ENCODE measurements at places on chromosomes 7 and 10.

DNA sequence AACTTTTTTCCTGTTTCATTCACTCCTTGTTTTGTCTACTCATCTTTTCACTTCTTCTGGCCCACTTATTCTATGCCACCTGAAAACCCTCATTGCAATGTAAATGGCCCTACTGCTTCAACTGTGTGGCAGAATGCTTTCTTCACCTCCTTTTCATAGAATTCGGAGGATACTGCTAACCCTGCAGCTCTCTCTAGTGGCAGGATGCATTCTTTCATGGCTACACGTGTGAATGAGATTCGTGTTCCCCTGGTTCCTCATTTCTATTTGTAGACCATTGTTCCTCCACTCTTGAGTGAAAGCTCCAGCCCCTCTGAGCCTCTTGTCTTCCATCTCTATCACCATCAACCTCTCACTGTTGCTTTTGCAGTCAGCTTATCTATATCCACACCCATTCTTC, 20.9 kb upstream of the CYP26C1 start:
- no peak for DNase-seq

DNA sequence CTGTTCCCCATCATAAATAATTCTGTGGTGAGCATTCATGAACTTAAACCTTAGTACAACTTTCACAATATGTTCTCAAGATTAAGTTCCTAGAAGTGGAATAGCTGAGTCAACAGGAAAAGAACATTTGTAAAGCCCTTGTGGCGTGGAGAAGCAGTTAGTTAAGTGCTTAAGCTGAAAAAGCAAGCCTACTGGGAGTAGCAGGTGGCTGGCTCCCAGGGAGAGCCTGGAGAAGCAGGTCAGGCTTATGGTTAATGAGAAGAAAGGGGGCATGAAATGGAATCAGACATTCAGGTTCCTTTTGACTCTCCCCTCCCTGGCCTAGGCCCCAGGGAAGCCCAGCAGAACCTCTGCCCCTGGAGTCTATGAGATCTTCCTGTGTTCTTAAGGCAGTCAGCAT, 35.3 kb downstream of the VSTM4 start:
- no peak for DNase-seq

GRCh38 chr10:61784354-61785133, 117.0 kb upstream of the ARID5B start:
- no peak for DNase-seq

DNA sequence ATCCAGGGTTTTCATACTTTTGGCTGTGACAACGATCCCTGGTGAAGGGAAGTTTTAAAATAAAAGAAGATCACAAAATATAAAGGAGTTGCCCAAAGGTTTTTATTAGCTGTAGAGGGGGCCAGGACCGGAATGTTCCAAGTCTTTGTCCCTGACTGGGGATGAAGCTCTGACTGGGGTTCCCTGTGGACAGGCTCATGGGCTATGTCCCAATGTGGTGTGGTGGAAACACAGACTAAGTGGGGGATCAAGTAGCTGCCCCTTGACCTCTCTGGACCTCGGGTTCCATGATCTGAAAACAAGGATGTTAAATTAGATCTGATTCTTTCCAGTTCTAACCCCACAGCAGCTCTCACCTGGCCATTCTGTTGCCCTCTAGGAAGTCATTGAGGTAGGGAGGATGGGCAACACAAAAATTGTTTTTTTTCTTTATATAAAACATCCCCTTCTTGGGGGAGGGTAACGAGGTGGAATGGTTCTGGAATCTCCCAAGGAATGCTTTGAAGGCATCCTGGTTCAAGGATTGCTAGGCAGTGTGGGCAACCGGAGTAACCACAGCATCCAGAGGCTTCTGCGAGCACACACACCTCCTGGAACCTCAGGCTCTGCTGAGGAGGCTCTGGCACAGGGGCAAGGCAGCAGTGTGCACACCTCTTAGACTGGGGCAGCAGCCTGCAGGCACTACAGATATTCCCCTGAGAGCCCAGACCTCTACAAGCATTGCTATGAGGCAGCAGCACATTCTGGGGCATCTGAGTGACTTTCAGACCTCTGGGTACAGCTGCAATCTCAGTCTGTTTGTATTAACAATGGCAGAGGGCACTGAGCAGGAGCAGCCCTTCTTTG, 21.4 kb upstream of the CRYGN start:
- no peak for DNase-seq

DNA sequence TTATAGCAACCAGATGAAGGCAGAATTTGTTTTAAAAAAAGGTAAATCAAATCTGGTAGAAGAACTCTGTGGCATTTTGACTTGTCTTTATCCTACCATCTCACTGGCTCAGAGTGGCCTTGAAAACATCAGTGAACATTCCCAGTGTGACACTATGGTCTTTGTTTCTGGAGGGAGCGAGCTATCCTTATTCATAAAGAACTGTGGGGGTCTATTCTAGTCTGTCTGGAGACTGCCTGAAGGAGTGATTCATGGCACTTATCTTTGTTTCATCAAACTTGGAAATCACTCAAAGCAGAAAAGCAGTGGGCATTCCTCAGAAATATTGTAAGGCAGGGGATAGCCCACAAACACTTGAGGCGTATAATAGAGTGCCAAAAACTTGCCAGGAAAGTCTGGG, 719.1 kb downstream of the PCDH15 start:
- DNase-seq, result no peak

- DNase-seq, result no peak
Measured at GRCh38 chr7:74502216-74502891, 48.6 kb downstream of the GTF2IRD1 start.

DNA sequence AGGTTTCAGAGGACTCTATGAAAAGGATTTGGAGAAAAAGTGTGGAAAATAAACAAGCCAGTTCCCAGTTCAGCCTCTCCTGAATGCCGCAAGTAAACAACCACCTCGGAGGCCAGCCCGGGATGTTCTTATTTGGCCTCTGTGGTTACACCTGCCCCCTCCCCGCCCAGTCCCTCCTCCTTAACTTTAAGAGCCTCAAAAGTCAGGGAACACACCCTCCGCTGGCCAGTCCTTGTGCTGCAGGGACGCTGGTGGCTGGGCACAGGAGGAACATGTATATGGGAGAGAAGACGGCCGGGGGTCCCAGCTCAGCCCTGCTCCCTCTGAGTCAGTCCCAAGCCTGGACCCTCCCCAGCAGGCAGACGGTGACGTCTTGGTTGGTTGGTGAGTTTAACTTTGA, 6.1 kb downstream of the CHST3 start:
- no peak for DNase-seq

DNA sequence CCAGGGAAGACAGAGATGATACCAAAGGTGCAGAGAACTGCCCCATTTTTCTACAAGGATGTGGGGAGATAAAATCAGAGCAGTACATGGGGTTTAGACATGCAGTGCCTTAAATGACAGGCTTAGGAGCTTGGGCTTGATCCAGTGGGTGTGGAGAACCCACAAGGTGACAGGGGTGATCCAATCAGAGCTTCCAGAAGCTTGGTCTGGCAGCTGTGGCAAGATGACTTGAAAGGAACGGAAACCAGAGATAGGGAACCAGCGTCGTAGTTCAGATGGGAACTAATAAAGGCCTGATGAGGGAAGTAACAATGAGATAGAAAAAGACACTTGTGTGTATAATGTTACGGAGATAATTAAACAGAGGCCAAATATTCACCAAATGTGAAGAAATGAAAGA, 80.7 kb downstream of the SLC37A3 start:
- DNase-seq, result no peak

- no peak for DNase-seq
Measured at GRCh38 chr10:79084012-79084971, 15.5 kb downstream of the ZMIZ1 start.

- no peak for DNase-seq
Measured at GRCh38 chr7:115805458-115805857, 225.1 kb downstream of the TFEC start.

- no peak for DNase-seq
Measured at GRCh38 chr7:32591938-32592337, 96.6 kb downstream of the AVL9 start.

DNA sequence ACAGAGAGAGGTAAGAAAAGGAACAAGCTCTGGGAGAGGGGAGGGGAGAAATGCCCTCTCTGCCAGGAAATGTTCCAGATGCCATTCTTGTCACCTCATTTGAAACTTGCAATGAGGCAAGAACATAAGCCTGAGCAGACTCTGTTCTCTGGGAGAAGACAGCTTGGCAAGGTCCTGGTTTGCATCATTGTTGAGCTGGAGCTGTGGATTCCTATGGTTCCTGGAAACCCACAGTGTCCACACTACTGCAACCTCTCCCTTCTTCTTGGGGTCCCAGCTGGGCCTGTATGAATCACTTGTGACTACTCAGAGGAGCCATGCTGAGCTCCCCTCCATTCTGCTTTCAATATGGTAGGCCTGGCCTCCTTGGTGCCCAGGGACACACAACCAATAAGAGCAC, 60.8 kb upstream of the HECTD2 start:
- DNase-seq, result no peak

GRCh38 chr7:54907981-54908380, 110.8 kb upstream of the EGFR start:
- no peak for DNase-seq

DNA sequence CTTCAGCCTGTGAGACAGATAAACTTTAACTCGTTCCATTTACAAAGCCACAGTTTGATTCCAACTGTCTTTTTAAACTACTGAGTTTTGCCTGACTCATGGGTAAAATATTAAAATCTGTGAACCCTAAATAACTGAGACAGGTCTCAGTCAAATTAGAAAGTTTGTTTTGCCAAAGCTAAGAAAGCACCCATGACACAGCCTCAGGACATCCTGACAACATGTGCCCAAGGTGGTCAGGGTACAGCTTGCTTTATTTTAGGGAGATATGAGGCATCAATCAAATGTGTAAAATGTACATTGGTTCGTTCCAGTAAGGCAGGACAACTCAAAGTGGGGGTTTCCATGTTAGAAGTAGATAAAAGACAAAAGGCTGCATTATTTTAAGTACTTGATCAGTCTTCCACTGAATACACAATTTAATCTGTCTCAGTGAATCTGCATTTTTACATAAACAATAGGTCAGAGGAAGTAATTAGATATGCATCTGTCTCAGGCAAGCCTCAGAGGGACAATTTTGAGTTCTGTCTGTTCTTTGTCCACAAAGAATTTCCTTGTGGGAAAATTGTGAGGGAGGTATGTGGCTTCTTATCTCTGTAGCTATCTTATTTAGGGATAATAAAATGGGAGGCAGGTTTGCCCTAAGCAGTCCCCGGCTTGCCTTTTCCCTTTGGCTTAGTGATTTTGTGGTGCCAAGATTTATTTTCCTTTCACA, 11.0 kb upstream of the PIP start:
- DNase-seq, result no peak

- no peak for DNase-seq
Measured at GRCh38 chr10:10967581-10968256, 50.0 kb upstream of the CELF2 start.

- peak; percentile 28 for DNase-seq
Measured at GRCh38 chr10:121845044-121845784, 82.6 kb downstream of the ATE1 start.

GRCh38 chr7:4883033-4883371, 514 bp downstream of the RADIL start:
- DNase-seq, result no peak

DNA sequence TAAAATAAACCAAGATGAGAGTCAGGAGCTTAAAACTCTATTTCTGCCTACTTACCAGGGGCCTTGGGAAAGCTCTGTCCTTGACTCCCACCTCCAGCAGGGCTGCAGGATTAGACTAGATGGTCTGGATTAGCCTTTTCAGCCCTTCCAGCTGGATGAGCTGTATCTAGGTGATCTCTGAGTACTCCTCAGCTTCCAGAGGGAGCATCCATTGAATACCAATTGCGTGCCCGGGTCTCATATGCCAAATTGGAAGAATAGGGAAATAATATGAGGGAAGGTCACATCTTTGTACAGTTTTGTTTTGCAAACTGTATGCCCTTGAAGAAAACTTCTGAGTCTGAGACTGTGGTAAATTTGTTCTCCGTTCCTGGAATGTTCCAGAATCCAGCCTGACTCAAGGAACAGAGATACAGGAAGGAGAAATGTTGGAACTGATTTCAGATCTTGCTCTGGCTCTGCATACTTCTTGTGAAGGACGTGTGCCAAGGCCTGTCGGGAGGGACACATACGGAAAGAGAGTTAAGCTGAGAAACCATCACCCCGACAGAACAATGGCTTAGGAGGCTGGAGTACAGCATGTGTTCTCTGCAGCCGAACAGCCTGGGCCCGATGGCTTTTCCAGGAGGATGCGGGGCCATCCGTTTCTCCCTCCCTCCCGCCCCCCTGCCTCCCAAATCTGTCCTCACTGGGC, 44.9 kb downstream of the MINDY4 start:
- no peak for DNase-seq

DNA sequence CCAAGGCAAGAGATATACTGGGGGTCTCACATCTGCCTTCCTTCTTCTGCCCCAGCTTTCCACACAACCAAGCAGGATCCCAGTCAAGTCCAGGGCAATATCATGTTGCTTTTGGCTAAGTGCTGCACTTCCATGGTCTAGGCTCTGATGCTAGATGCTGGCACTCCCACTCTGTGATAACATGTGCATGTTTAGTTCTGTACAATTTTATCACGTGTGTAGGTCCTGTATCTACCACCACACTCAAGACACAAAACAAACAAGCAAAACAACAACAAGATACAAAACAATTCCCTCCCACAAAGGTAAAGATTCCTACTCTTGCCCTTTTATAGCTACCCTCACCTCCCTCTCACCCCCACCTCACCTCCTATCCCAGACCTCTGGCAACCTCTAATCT, 105.6 kb upstream of the HABP2 start:
- DNase-seq, result no peak

GRCh38 chr10:60444494-60445064, 54.9 kb upstream of the ANK3 start:
- DNase-seq, result no peak

GRCh38 chr10:103192451-103193106, 493 bp downstream of the NT5C2 start:
- DNase-seq, result peak; percentile 67

DNA sequence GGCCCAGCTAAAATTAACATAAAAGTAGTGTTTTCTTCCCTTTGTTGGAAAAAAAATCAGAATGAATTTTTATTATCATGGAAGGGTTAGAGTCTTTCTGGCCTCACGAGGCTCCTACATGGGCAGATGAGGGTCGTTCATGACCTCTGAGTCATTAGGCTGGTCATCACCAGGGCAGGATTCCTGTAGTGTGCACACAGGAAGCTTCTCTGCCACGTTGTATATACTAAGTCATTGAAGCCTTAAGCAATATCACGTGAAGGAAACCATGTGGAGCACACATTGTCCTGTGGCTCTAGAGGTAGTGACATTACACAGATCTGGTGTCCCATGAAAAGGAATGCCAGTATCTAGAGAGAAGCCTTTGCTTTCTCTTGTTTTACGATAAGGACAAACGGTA, 84.7 kb upstream of the C1QL3 start:
- DNase-seq, result no peak
